ENCODE measurements at places on chromosomes 6 and 20. TPM values are rescaled to one million over a fixed set of nuclear protein-coding genes. Genes with fewer than 3 reads are reported as not detected.

CCM2L gene
- 0.04 TPM for total RNA-seq

DNA sequence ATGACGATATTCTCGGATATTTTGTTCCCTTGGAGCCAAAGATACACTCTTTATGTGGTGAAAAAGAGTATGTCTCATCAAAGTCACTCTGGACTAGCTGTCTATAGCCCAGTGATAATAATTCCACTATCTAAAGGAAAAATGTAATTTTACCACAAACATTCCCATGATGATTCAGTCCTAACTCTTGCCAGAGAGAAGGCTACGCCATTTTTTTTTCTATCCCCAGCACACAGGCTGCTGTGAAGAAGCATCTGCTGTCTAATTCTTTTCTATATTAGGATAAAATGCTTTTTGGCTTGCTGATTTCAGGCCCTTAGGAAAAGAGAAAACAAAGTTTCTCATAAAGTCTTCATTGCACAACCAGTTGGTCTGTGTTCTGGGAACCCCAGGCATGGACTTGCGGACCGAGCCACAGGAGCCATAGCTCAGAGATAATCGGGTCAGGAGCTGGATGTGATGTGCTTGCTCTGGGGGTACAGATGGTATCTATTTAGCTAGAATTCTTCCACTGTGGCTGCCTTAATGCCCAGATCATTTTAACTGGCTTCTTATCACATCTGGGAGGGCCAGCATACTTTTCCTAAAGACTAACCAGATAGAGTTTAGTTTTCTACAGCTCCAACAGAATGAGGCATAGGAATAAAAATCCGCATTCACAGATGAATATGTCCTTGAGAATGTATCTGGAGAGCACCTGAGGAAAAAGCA is 683.7 kb upstream of the ID4 start:
- DNase-seq = no peak

DNA sequence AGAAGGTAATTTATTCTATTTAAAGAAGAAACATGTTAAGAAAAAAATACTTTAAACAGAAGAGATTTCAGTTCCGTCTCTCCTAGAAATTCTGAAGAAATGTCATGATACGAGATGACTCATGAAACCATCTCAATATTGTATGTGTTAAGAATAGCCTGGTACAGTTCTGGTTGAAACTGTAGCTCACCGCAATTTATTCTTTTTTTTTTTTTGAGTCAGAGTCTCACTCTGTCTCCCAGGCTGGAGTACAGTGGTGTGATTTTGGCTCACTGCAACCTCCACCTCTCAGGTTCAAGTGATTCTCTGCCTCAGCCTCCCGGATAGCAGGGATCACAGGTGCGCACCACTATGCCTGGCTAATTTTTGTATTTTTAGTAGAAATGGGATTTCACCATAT is 103.3 kb downstream of the ARHGAP18 start:
- peak; percentile 11 for DNase-seq

DNA sequence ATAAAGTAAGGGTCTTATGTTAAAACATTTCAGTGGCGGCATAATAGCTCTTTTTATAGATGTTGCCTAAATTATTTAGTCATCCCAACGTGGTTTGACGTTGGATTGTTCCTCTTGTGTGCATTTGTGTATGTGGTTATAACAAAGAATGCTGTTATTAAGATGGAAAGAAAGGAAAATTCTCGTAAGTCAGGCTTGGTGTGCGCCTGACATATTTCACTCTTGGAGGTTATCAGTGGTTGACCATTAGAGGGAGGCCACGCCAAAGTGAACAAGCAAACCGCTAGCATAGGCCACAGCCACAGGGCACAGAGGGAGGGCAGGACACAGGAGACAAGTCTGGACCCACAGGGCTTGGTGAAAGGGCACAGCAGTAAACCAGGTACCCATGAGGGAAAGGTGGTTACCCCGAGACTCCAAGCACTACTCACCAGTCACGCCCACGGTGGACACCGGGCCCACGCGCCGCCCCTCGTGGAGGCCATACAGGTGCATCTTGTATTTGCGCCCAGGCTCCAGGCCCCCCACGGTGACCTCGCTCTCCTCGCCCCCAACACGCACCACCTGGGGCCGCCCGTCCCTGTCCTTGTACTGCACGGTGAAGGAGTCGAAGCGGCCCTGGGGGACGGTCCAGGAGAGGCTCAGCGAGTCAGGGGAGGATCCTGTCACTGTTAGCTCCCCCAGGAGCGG is 22.9 kb downstream of the CYP21A2 start:
- DNase-seq = no peak

- DNase-seq = peak; percentile 37
Observed at GRCh38 chr20:60046011-60046413, 87.8 kb downstream of the CDH26 start.

DNA sequence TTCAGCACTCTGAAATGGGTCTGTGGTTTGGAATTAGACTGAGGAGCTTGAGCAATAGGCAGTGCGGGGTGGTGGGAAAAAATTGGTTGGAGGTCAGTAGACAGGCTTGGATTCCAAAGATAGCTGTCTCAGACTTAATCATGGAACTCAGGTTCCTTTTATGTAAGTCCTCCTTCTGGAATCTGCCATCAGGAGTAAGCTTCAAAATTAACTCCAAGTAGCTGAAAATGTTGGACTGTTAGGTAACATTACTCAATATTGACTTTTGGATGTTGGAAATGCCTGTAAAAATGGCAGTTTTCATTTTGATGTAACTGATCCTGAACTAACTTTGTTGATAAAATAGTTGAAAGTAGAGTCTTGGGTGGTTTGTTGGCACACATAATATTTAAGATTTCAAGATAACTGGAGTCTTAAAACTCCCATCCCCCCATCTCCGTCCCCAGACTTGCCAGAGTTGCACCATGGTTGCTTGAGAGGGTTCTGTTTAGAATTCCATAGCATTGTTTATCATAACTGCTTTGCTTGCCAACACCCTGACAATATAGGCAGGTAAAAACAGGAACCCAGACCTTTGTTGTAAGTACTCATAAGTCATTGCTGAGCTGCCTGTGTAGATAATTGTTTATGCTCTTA is 83.0 kb downstream of the PHF20 start:
- no peak for DNase-seq

DAAM2 gene
- 9.6 TPM for total RNA-seq

PRSS16 gene
- total RNA-seq = 3.4 TPM

GRCh38 chr6:76852776-76853175 is 610.5 kb downstream of the HTR1B start:
- peak; percentile 19 for DNase-seq

DNA sequence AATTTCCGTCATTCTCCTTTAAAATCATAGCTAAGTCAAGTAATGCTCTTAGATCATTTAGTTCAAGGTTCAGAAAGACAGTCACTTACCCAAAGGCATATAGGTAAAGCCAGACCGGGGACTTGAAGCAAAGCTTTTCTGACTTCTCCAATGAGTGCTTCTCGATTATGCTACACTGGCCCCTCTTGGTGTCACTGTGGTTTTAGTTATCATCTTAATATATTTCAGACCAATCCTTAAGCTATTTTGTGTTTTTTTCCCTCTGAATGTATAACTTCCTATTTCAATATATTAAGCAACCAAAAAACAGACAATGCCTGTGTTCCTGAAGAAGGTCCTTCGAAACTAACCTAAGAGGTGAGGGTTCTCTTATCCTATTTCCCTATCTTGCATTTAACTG is 3.9 kb downstream of the PRDM1 start:
- no peak for DNase-seq

DNA sequence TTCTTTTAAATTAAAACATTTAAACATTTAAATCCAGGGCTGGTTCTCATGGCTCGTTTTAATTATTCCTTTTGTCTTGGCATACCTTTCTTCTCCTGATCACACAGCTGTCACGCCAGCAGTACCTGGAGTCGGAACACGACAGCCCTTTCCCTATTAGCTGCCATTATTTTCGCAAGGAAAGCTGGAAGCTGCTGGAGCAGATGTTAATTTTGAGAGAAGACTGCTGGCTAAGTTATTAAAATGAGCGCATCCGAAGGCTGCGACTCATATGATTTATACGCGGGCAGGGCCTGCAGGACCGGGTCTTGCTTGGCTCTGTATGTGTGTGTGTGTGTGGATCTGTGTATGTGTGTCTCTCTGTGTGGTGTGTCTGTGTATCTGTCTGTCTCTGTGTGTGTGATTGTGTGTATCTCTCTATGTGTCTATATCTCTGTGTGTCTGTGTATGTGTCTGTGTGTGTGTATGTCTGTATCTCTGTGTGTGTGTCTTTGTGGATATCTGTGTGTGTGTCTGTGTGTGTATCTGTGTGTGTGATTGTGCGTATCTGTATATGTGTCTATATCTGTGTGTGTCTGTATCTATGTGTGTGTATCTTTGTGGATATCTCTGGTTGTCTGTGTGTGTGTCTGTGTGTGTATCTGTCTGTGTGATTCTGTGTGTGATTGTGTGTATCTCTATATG is 191.5 kb downstream of the CDH4 start:
- DNase-seq = no peak
